ENCODE measurements at places on chromosomes 11 and 22.
A peak's percentile ranks its signal among the peaks of the same experiment; 100 is the strongest.

- DNase-seq = no peak
These were observed 936.7 kb downstream of the BRD1 start for GRCh38 chr22:48890693-48891554.

GRCh38 chr11:104534278-104534677, 364.0 kb downstream of the CASP12 start:
- no peak for DNase-seq

DNA sequence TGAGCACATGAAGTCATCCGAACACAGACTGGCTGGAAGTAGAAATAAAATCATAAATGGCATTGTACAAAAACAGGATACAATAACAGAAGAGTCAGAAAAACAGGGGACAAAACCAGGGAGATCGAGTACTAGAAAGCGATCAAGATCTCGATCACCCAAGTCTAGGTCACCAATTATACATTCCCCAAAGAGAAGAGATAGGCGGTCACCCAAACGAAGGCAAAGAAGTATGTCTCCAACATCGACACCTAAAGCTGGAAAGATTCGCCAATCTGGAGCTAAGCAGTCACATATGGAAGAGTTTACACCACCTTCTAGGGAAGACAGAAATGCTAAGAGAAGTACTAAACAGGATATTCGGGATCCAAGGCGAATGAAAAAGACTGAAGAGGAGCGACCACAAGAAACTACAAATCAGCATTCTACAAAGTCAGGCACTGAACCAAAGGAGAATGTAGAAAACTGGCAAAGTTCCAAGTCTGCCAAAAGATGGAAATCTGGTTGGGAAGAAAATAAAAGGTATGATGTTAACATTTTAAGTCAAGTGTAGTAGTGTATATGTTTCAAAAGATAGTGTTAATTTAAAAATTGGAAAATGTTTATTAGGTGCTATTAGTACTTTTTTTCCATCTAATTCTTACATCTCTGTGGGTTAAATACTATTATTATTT, 9.4 kb downstream of the PCF11 start:
- no peak for DNase-seq

DNA sequence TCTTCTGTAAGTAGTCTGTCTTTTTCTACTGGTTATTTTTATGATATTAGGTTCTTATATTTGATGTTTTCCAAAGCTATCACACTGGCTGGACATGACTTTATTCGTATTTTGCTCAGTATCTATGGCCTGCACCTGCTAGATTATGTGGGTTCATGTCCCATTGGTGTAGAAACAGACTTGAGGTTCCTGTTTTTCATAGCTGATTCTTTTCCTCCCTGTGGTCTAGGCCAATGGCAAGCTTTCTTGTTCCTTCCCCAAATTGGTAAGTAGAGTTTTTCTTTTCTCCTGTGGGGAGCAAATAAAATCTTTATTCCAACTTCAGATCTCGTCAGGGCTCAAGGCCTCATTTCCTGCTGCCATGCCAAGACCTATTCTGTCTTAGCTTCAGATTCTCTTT, 30.2 kb upstream of the SWAP70 start:
- DNase-seq = no peak

DNA sequence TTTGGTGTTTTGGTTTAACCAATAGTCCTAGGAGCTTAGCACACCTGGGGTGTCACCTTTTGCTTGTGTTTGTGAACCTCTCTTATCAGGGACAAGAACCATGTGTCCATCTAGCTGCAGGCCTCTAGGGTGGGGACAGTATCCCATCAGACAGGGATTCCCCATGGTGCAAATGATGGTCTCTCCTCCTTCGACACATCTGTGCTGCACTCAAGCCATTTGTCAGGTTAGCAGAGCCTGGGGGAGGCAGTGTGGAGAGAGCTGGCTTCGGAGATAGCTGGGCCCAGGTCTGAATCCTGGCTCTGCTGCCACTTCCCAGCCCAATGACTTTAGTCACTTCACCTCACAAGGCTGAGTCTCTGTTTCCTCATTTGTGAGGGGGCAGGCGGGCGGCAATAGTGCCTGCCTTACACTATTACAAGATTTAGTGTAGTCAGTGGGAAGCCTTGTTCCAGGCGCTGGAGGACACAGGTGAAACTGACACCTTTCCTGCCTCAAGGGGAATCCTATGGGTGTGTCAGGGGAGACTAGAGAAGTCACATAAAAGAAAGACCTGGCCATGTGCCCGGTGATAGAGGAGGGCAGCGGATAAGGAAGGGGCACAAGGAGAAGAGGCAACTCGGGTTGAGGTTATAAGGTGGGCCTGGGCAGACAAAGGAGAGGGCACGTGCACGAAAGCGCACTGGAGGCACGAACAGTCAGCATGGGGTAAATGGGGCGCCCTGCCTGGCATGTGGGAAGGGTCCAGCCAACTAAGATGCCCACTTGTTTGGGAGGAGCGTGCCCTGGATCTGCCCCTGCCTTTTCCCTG, 12.6 kb downstream of the KLHL35 start:
- DNase-seq = no peak

DNA sequence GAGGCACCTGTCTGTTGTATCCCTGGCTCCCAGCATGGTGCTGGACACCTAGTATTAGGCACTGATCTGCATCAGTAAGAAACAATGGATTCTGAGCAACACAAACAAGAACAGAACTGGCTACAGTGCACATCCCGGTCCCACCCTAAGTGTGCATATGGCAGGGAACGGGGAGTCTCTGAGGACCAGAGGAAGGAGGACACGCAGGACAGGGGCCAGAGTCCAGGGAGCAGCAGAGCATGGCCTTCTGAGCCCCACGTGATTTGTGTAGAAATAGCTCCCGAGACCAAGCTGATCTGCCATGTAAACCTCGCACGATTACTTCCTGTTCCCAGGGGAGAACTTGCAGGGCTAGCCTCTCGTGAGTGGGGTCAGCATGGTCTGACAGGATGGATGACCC, 12.7 kb upstream of the SNX32 start:
- DNase-seq = no peak

DNA sequence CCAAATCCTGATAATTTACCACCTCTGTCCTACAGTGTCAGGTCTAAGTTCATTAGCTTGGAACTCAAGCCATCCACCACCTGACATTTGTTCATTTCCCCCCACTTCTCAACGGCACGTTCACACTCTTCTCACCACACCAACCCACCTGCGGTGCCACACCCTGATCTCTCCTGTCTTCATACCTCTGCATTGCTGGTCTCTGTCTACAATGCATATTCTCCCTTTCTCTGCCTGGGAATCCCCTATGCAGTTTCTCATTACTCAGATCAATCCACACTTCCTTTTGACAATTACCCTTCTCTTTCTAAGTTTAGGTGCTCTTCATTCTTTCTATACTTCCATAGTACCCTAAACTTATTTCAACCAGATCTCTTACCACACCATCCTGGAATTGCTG, 20.4 kb upstream of the EMSY start:
- no peak for DNase-seq

DNA sequence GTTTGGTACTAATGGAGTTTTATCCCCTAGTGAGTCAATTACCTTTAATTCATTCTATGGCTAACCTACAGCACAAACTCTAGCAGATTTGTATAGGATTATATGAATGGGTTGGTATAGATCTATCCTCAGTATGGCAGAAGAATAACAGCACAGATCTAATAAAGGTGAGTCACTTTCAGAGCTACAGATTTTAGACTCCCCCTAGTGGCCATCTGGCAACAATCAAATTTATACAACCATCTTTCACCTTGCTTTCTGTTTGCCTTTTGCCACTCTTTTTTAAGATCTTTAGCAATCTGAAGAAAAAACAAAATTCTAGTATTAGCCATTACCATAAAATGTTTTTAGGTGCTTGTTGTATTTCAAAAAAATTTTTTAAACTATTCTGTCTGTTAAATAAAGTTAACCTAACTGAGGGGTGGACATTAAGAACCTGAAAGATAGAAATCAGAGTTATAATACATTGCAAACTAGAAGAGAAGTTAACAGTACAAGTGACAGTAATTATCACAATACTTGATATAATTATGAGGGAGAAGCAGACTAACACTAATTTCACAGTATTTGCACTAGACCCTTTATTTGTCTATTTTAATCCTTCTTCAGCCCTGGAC, 25.8 kb downstream of the DDIAS start:
- DNase-seq = no peak

GRCh38 chr22:19687561-19688300, 26.6 kb upstream of the SEPTIN5 start:
- DNase-seq = peak; percentile 54

DNA sequence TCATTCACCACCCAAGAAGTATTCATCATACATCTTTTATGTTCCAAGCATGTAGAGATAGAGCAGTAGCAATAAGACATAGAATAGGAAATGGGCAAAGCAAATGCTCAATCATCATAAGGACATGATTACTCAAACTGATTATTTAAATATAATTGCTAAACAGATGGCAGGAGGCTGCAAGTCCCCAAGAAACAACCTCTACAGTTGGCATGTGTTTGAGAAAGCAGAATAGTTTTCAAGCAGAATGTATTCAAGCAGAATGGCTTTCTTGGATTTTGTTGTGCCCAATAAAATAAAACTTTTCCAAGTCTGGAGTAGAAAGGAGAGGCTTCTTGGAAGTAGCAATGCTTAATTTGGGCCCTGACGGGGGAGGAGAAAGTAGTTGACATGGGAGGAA, 86.5 kb upstream of the SYN3 start:
- no peak for DNase-seq

- peak; percentile 94 for DNase-seq
These were observed at the start of gene TMEM223 for GRCh38 chr11:62791501-62792201. TSS of gene TMEM223 (minus strand) at chr11:62792006. CDS start at chr11:62791994, 12 bp downstream.

- DNase-seq = peak; percentile 75
These were observed 11.0 kb upstream of the PLAAT2 start for GRCh38 chr11:63573881-63574855.

- peak; percentile 46 for DNase-seq
These were observed 2.2 kb downstream of the CALCA start for GRCh38 chr11:14969901-14970323.

DNA sequence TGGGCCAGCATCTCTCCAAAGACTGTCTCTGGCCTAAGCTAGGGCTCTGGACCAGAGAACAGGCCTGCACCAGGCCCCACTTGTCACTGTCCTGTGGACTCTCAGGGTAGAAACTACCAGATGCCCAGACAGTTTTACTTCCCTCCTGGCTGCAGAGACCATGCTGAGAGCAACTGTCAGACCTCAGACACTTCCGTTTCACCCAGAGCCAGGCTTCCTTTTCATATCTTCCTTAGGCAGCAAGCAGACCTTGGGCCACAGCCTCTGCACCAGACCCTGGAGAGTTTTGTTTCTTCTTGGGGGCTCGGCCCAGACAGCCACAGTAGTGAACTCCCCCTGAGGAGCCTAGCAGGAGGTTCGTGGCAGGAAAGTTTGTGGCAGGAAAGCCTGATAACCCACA, 12.1 kb upstream of the FCHSD2 start:
- DNase-seq = peak; percentile 51

Measured in femur (tissue), 1 donor.